Activated gamma-delta T cell treated with Interleukin-2 at 50 U/mL for 16 hours (primary cell): ENCODE measurements at places on chromosomes 2 and 18.

- DNase-seq, result no peak
Measured at GRCh38 chr2:29005331-29005730, 24.2 kb downstream of the TOGARAM2 start.

- DNase-seq, result no peak
Measured at GRCh38 chr2:160409480-160409879, 84.1 kb downstream of the RBMS1 start.

DNA sequence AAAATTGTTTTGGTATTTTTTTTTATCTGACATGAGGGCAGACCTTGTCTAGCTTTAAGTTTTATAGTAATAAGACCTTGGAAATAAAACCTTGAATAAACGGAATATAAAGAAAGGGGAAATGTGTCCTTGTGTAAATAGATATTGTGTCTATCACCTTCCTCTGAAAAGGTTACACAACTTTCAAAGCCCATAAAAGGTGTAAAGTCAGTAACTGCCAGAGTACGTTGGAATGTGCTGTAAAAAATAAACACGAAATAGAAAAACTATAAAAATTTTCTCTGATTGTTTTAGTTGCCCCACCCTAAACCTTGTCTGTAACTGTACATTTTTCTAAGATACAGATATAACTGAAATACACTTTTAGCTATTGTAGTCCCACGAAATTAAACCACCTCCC is 82.3 kb downstream of the ZEB2 start:
- DNase-seq, result no peak

DNA sequence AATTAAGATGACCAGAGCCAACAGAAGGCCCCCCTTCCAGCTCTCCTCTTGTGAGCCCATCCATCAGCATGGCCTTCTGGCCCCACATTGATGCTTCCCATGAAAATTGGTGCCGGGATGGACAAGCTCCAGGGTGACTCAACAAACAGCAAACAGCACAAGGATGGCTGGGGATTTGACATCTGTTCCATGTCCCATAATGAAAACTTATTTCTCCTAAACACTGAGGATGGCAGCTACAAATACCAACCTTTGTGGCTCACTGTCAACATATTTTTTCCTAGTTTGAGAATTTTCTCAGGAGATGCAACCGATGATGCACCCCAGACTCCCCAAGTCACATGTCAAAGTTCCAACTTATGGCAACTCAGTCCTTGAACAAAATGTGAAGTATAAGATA is 169.6 kb upstream of the SIX2 start:
- DNase-seq, result no peak

- DNase-seq, result no peak
Measured at GRCh38 chr2:44886414-44886813, 55.1 kb upstream of the SIX3 start.

DNA sequence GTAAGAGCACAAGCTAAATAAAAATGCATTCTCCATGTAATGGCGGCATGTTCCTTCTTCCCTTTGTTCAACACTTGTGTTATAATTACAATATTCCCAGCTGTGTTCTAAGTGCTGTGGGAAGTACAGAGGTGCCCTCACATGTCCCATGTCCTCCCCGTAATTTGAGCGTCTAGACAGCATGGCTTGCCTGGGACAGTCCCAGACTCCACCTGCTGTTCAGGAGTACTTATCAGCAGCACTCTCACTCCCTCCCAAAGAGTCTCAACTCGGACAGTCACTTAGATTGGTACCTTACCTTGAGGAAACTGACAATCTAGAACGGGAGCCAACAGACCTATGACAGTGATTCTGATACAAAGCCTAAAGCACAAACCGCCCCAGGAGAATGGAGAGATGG is 370.5 kb downstream of the EIPR1 start:
- DNase-seq, result no peak

GRCh38 chr18:34718610-34719009 is 8.5 kb downstream of the DTNA start:
- no peak for DNase-seq

- no peak for DNase-seq
Measured at GRCh38 chr2:169119123-169119760, 49.9 kb downstream of the DHRS9 start.

DNA sequence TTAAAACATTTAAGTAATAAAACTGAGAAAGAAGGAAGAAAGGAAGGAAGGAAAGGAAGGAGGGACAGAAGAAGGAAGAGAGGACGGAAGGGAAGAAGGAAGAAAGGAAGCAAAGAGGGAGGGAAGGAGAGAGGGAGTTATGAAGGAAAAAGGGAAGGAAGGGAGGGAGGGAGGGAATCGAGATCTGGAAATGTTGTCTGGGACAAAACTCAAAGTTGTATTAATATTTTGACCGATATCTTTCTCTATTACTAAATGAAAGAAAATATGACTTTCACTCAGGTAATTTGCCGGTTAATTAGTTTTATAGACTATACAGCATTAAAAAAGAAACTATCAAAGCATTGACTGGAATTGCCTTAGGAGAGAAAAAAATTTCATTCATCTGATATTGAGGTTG is 44.4 kb downstream of the G6PC2 start:
- DNase-seq, result no peak

GRCh38 chr2:42907835-42908234 is 115.5 kb upstream of the HAAO start:
- no peak for DNase-seq

GRCh38 chr2:232292395-232293154 is 86.0 kb upstream of the ALPP start:
- DNase-seq, result peak; percentile 40

DNA sequence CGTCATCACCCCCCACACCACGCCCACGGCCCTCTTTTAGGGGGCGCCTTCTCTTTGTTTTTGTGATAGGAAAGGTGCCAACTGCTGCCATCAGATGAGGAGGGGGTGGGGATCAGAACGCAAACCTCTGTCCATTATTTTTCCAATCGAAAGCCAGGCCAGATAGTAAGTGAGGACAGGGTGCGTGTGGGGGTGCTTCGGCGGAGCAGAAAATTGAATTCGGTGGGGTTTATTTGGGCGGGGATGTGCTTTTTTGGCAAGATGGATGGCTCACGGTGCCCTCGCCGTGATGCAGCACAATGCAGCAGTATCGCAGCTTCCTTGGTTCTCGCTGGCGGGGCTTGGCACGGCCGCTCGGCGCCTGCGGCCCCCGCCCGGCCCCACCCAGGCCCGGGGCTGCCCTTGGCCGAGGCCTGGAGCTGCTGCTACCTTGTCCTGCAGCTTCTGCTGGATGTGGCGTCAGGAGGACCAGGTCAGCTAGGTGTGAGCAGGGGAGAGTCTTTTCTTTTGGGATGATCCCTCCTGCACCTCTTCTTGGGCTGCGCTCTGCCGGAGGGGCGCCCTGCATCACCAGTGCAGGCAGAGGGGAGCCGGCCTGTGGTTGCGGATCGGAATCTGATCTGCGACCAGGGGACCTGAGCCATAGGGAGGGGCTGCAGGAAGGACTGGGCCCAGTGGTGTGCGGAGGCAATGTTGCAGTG is 1.3 kb downstream of the SPTBN1 start:
- no peak for DNase-seq

- no peak for DNase-seq
Measured at GRCh38 chr2:164972216-164972615, 16.9 kb upstream of the SLC38A11 start.

GRCh38 chr2:169065864-169066517 is 3.4 kb upstream of the DHRS9 start:
- DNase-seq, result no peak

- no peak for DNase-seq
Measured at GRCh38 chr2:198807131-198807530, 650.6 kb downstream of the SATB2 start.

DNA sequence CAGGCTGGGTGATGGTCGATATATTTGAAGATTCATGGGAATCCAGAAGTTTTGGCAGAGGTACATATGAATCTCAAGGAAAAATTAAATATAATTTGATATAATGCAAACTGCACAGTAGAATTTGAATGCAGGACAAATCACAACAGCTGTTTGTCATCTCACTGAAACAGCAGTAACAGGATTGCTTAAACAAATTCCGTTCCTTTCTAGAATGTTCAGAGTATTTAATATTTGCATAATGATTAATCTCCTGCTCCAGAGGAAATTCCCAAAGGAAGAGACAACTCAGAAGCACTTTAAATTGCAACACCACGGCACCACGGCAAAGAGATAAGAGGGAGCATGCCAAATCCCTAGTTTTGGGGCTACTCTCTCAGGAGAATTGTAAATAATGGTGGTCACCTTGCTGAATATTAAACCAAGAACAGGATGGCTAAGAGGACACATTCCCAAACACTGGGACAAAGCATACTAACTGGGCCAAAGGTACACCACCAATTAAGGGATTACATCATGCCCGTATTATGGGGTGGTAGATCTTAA is 67.8 kb upstream of the MAP4K3 start:
- DNase-seq, result no peak

- no peak for DNase-seq
Measured at GRCh38 chr2:114032705-114033104, 142.8 kb downstream of the ACTR3 start.

- no peak for DNase-seq
Measured at GRCh38 chr2:103364177-103364576, 602.3 kb downstream of the TMEM182 start.

- DNase-seq, result no peak
Measured at GRCh38 chr2:109644571-109645275, 30.6 kb downstream of the SOWAHC start.
